Activated CD4-positive, alpha-beta T cell treated with anti-CD3 and anti-CD28 coated beads, Interleukin-2, amount 50 U/mL, for 16 hours (primary cell): ENCODE measurements at places on chromosomes 1 and 21.

- no peak for DNase-seq
Measured at GRCh38 chr1:42974767-42975437, 16.2 kb upstream of the SLC2A1 start.

DNA sequence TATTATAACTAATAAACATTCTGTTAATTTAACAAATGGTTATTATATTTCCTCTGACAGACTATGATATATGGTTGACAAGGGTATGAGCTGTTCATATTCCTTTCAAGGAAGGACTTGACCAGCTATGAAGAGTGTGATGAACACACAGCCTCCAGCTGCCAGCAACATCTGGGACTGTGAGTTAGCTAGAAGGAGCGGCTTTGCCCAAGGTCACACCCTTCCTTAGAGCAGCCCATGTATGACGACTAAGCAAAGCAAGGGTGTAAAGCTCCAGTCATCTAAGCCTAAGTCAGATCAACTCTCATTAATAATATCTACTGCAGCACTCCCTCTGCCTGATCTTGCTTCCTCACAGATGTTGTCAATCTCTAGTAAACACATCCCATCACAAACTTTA lies 355.4 kb downstream of the PLPP3 start:
- no peak for DNase-seq

GRCh38 chr21:15943009-15943666 lies 213.4 kb downstream of the USP25 start:
- no peak for DNase-seq

GRCh38 chr1:83701355-83701754 lies 297.6 kb downstream of the TTLL7 start:
- DNase-seq = no peak

DNA sequence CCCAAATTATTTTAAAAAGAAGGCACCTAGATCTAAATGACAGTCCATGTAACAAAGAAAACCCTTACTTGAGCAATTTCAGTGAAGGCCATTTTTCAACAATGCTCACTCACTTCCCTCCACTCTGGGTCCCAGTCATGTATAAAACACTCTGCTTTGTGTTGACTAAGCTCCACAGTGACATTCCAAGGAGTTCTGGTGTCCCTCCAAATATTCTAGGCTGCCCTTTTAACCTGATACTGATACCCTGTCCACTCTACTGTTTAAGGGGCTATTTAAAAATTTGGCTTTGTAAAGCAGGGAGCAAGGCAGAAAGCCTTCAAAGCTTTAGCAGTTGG lies 73.6 kb downstream of the GNG12 start:
- no peak for DNase-seq

- DNase-seq = no peak
Measured at GRCh38 chr1:183914276-183914675, 109.4 kb downstream of the RGL1 start.

GRCh38 chr1:226902601-226903000 lies 32.2 kb downstream of the PSEN2 start:
- DNase-seq = no peak

DNA sequence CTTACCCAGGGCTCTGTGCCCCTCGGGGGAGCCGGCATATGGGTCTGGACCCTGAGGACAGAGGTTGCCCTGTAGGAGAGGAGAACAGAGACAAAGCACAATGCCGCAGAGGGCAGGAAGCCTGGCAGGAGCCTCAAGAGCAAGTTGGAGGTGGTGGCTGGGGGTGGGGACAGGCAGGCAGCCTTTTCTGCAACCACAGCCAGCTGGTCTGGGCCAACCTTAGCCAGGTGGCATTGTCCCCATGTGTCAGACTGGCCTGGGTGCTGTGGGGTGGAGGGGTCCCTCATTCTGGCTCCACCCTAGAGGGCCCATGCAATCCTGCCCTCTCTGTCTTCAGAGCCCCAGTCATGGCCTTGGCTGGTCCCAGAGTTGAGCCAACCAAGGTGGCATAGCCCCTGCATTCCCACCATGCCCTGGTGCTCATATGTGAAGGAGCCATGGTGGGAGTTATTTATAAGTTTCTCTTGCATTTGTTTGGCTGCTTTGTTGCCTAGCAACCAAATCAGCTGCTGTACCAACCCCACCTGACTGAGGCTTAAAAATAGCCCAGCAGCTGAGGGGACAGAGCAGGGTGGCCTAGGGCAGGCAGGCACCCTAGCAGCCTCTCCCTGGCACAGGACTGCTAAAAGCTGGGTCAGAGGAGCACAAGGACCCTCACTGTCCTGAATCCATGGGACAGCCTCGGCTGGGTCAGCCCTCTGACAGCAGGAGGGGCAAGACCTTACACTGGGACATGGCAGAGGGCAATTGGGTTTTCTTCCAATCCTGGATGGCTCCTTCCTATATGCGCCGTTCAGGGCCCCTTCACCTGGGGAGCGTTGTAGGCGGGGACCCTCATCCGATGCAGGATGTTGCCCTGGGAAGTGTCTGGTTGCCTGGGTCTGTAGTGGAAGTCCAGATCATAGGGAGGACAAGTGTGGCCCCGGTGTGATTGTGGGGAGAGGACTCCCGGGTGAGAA lies 19.5 kb downstream of the MAP7D1 start:
- DNase-seq = no peak

GRCh38 chr1:34885405-34886247 lies 26.1 kb upstream of the SMIM12 start:
- DNase-seq = peak; percentile 53

- no peak for DNase-seq
Measured at GRCh38 chr1:10760566-10761502, 35.6 kb downstream of the CASZ1 start.

DNA sequence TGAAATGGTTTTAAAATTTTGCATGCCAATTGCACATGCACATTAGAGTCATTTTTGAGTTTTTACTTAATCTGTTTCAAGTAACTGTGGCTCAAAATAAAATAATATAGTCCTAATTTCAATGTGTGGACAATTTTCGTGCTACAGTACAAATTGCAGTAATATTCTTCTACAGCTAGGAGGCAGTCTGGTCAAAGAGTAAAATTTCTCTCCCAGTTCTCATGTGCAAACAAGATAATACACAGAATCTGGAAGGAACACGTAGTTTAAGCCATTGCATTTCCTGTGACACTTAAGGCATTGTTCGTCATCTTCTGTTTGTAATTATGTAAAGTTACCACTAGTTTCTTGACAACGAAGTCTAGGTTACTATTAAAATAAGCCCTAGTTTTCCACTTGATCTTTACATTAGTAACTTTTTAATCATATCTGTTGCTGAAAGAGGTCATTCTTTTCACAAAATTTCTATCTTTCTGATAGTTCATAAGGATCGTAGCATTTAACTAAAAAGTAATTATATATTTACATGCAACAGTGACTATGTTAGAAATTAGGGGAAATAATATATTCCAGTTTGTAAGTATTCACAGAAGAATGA lies 28.9 kb downstream of the ODR4 start:
- DNase-seq = peak; percentile 67

GRCh38 chr1:231041719-231042261 lies 1.7 kb upstream of the FAM89A start:
- DNase-seq = no peak

DNA sequence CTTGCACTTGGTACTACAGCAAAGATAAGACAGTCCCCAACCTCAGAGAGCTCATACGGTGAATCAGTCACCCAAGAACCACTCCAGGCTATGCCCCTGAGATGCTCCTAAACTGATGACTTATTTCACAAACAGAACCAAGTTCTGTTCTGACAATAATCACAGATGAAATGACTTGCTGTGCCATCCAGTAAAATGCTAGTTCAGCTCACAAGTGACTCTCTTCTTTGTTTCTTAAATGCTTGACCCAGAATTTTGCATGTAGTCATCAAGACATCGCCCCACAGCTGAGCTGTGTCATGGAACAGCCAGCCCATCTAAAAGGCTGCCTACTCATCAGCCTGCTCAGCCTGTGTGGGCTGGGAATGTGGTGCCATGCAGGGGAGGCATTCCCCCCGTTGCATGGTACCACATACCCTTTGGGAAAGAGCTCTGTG lies 6.1 kb upstream of the SLC19A2 start:
- DNase-seq = peak; percentile 89

GRCh38 chr1:224082146-224082545 lies 31.8 kb upstream of the FBXO28 start:
- no peak for DNase-seq

- DNase-seq = peak; percentile 89
Measured at GRCh38 chr1:2255420-2256369, 27.6 kb downstream of the SKI start.

DNA sequence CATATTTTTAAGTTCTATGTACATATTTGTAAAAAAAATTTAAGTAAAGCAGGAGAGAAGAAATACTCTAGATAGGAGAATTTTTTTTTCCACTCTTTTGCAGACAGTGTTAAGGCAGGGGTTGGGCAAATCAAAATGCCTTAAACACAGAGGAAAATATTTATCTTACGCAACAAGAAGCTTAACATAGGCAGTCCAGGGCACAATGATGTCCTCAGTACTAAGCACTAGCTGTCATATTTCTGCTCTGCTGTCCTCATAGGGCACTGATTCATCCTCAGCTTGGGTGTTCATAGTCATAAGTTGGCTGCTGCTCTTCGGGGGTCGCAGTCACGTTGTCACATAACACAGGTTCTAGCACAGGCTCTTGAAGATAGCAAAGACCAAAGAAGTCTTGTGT lies 247.4 kb downstream of the PTBP2 start:
- no peak for DNase-seq

DNA sequence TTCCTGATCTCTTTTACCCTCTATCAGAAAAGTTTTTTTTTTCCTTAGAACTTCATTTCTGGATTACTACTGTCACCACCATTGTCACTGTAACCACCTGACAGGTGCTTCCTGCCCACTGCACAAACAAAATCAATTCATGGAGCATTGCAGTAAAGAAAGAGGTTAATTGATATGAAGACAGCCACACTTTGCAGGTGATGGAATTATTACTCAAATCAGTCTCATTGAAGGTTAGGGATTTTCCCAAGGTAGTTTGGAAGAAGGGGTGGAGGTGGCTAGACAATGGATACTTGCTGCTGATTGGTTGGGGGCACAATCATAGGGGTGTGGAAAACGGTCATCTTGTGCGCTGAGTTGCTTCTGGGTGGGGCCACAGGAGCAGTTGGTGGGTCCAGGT lies 230.8 kb upstream of the CACYBP start:
- DNase-seq = peak; percentile 4

GRCh38 chr1:178143730-178144690 lies 50.1 kb downstream of the RASAL2 start:
- DNase-seq = no peak
